NCI-H524 treated with DMSO at 0.1 percent for 48 hours (cell line): ENCODE measurements at places on chromosomes 2 and 18.
A peak's percentile ranks its signal among the peaks of the same experiment; 100 is the strongest.

DNA sequence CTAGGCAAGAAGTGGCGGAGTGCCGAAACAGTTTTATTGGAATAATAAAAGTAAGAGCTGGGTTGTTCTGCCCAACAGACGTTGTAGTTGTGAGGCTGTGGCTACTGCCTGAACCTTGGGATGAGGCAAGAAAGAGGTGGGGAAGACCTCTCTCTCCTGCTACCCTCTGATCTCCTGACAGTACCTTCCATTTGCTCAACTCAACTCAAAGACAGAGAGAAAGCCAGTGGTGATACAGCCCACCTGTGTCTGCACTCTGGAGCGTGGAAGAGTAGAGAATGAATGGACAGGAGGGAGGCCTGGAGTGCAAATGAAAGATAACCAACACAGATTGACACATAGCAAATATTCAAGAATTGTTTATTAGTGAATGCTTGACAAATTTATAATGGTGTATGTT is 590.3 kb downstream of the NYAP2 start:
- DNase-seq: no peak

GRCh38 chr2:237864444-237864931 is 5.1 kb downstream of the RAMP1 start:
- no peak for DNase-seq

GRCh38 chr2:40653829-40654228 is 201.9 kb upstream of the SLC8A1 start:
- DNase-seq: no peak

DNA sequence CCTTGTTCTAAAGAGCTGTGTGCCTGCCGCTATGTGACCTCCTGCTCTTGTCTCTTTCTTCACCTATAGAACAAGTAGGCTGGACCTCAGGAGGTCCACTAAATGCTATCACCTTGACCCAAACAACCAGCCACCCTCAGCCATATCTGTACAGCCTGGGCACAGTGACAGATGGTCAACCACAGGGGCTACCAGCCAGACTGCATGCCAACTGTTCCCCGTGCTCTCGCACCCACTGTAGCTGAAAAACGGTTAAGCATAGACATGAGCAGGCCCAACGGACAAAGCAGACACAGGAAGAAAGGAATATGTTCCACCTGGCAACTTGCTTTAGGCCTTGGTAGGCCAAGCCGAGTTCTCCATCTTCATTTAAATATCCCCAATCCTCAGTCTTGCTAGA is 43.2 kb upstream of the ACAA2 start:
- peak; percentile 44 for DNase-seq

GRCh38 chr2:42810971-42811811 is 18.8 kb upstream of the HAAO start:
- DNase-seq: no peak

- no peak for DNase-seq
Observed at GRCh38 chr2:96651793-96652192, 9.2 kb downstream of the FER1L5 start.

- DNase-seq: no peak
Observed at GRCh38 chr2:170930131-170930990, 1.3 kb downstream of the GORASP2 start.

DNA sequence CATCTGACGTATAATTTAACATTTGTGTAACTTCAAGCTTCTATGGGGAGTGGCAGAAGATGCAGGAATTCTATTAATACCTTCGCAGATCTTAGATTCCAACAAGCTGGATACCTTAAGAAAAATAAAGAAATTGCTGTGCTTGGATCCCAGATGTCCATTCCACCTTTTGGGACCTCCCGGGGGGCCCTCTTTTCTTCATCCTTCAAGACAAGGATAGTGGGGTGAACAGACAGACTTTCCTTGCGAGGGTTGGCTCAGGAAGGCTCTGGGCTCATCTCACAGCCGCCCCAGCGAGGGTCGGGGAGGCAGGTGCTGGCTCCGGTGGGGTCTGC is 509 bp upstream of the RNF144A start:
- no peak for DNase-seq

DNA sequence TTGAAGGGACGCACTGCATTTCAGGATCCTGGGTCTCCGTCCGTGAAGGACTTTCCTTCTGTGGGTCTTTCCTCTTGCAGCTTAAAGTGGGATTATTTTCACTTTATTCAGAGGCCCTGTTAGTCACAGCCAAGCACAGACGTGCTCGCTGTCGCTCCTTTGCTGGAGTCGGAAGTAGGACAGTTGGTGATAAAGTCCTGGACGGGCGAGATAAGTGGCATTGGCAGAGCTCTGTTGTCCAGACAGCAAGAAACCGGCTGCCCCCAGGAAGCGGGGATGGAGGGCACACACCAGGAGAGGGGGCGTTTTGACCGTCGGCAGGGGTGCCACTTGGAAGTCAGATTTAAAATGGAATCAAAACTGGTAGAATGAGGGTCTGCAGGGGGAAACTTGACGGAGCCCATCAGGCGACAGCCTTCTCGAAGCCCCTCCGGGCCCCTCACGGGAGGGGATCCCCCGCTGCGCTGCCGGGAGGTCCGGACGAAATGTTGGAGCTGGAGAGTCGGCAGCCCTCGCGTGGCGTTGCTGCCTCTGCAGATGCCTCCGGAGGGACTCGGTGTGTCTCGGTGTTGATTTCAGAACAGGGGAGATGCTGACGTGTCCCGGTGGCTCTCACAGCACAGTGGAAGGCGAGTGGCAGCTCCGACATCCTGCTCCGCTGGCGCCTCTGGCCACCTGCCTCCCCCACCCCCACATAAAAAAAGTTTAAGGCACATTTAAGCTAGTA is 124.2 kb downstream of the NFATC1 start:
- no peak for DNase-seq

DNA sequence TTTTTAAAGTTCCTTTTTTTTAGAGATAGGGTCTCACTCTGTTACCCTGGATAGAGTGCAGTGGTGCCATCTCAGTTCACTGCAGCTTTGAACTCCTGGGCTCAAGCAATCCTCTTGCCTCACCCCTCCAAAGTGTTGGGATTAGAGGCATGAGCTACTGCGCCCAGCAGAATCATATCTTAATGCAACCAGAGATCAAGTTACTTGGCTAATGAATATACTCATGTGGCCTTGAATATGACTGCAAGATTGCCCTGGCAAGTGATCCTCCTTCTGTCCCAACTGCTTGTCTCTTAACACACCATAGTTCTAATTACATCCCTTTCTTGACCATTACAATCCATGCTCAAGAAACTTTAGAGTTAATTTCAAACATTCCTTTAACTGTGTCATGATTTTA is 133.5 kb downstream of the SRBD1 start:
- DNase-seq: no peak

- DNase-seq: no peak
Observed at GRCh38 chr18:911025-911424, 6.4 kb downstream of the ADCYAP1 start.

GRCh38 chr18:2569338-2570207 is 1.7 kb downstream of the METTL4 start:
- DNase-seq: no peak

- no peak for DNase-seq
Observed at GRCh38 chr18:8480506-8481328, 128.5 kb upstream of the RAB12 start.

DNA sequence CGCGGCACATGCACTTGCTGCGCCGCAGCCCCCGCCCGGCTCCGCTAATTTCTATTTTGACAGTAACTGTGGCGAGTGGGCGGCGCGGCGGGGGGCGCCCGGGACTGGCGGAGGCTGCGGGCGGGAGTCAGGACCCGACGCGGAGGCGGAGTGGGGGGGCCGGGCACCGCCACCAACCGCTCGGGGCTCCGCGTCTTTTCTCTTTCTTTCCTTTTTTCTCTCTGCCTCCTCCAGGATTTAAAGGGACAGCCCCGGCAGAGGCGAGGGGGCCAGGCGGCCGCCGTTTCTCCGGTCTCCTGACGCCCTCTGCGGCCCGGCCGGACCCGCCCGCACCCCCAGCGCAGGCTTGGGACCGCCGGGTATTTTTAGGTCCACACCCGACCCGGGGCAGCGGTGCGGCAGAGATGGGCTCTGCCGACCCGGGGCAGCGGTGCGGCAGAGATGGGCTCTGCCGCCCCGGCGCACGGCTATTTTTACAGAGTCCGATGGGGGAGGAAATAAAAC is 460 bp upstream of the ZBTB7C start:
- DNase-seq: no peak

GRCh38 chr18:58860747-58861231 is 3.9 kb upstream of the ZNF532 start:
- no peak for DNase-seq

DNA sequence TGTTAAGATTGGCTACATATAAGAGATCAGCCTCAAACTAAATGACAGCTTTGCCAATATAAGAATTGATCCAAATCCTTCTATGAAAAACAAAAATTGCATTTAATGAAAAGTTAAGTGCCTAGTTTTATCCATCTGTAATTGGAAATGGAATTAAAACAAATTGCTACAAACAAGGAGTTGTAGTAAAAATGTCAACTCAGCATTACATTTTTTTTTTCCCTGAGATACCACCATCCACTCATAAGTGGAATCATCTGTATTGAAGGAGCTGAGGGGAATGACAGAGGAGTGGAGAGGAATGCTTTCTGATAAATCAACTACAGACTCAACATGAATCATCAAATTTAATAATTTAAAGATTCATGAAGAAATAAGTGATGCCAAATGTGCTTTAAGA is 601.8 kb downstream of the TMEM182 start:
- DNase-seq: no peak

- DNase-seq: peak; percentile 32
Observed at GRCh38 chr2:167487728-167488127, 599.4 kb downstream of the XIRP2 start.

GRCh38 chr2:239443666-239444567 is 43.1 kb upstream of the HDAC4 start:
- DNase-seq: no peak

DNA sequence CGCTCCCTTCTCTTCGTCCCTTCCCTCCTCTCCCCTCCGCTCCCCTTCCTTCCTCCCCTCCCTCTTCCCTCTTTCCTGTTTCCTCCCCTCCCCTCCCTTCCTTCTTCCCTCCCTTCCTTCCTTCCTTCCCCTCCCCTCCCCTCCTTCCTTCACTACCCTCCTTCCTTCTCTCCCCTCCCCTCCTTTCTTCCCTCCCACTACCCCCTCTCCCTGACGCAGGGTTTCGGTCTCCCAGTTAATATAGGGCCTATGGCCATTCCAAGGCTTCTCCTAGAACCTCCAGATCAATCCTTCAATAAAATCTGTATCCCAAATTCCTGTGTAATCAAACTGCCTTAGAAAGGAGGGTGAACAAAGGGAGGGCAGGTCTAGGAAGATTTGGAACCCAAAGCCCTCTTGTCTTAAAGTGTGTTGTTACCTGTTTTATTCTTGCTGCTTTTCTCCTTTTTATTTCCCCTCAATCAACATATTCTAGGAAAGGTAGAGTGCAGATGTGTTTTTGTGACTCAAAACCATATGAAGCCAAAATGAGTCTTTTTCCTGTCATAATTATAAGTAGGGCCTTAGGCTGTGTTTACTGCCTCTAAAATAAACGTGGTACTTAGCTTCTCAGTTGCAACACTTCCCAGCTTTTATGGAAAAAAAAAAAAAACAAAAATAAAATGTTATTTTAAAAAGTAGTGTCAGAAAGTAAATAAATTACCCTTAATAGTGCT is 53.7 kb downstream of the GPD2 start:
- DNase-seq: no peak

DNA sequence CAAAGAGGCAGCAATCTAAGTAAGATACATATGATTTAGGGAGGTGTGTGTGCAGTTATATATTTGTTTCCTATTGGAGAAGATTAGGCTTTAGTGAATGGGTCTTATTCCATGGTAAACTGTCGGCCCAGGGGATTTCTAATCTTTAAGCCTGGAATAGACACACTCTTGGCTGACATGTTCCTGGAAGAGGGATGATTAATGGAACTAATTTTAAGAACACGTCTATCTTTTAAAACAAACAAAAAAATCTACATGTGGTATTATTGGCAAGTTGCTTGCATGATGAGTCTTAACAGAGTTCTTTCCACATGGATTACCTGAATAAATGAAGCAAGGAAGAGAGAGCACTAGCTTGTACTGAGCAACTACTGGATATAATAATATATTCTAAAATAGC is 114.2 kb upstream of the NT5C1B start:
- DNase-seq: no peak

DNA sequence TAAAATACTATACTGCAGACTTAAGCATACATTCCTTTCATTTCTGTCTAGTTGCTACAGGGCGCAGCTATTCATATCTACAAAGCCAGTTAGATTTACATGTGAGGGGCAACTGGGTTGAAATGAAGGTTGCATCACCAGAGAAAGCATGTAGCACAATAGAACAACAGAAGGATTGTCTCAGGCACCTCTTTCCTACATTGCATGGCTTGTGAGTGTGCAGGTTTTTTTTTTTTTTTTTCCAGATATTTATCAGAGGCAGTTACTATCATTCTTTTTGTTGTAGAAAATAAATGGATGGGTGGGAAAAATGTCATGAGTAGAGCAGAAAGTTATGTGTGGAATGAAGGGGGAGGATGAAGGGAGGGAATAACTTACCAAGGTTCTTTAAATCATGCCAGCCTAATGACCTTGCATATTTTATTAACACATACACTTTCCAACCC is 86.8 kb downstream of the ERBB4 start:
- DNase-seq: no peak

DNA sequence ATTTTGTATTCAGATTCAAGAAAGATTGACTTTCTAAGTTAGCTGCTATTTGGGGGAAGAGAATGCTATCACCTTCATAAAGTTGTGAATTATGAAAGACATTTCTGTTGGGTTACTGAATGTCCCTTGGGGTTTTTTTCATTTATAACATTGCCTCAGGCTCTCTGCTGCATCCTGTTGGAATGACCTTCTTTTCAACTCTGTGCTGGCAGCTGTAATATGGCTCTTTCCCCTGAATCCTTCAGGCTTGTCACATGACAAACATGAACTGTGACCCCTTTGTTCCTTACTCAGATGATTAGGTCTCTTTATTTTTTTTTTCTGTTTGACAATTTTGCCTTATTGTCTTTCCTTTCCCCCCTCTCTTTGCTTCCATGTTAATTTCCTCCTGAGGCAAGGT is 159.8 kb downstream of the TAF4B start:
- no peak for DNase-seq

- no peak for DNase-seq
Observed at GRCh38 chr2:72862239-72862988, 24.8 kb upstream of the SPR start.

DNA sequence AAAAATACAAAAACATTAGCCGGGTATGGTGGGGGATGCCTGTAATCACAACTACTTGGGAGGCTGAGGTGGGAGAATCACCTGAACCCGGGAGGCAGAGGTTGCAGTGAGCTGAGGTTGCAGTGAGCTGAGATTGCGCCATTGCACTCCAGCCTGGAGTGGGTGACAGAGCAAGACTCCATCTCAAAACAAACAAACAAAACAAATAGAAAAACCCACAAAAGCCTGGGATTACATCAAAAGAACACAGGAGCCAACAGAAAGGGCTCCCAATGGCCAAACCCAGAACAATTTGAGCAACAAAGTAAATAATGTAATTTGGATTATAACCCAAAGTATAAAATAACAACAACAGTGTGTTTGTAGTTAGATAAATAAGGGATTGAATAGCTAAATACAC is 159.8 kb downstream of the UXS1 start:
- no peak for DNase-seq

- DNase-seq: no peak
Observed at GRCh38 chr2:201881741-201882140, 75.4 kb downstream of the CDK15 start.

GRCh38 chr18:76484749-76485387 is 10.2 kb downstream of the ZNF516 start:
- no peak for DNase-seq
